ENCODE measurements at places on chromosomes 3 and 15.

DNA sequence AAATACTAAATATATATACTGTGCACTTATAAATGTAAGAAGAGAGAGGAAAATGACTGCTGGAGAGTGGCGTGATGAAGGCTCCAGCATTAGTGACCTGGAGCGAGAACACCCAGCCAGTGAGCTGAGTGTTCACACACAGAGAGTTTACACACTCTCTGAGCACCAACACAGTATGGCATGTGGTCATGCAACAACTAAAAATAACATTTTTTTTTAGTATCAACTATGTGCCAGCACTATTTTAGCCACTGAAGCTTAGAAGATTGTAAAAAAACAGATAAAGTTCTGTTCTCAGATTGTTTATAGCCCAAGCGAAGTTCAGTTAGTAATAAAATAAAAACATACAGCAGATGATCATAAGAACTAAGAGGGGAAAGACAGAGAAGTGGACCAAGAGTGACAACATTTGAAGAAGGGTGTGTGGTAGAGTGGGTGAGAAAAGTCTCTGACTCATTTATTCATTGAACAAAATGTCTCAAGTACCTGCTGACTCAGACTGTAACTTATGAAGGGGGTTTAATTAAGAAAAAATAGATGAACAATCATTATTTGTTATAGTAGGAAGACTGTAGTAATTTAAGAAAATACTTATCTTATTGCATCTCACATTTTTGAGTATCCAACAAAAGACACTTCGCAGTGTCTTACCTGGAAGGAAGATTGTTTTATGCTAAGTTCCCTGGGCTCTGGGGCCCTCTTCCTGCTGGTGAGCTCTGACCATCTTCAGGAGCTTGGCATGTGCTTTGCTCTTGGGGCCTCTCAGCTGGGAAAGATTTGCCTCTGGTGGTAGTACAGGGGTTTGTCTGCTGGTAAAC is 43.8 kb downstream of the GAP43 start:
- DNase-seq, result peak; percentile 70

DNA sequence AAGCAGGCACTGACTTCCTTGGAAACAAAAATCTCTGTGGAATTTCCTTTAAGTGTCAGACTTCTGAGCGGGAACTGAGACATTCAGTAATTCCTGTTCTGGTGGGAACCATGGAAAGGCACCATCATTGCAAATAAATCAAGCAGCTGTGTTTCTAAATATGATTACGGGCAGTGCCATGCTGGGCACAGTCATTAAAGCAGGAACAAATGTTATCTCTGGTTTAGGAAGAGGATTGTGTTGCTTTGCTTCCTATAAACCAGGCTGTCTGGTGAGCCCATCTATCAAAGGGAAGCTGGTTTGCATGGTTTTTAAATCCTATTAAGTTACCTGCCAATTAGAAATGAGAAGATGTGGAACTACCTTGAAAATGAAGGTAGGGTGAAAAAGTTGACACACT is 86.7 kb downstream of the EBLN2 start:
- DNase-seq, result no peak

- DNase-seq, result peak; percentile 26
These were observed 203.2 kb upstream of the PPP2R3A start for GRCh38 chr3:135762188-135762856.

DNA sequence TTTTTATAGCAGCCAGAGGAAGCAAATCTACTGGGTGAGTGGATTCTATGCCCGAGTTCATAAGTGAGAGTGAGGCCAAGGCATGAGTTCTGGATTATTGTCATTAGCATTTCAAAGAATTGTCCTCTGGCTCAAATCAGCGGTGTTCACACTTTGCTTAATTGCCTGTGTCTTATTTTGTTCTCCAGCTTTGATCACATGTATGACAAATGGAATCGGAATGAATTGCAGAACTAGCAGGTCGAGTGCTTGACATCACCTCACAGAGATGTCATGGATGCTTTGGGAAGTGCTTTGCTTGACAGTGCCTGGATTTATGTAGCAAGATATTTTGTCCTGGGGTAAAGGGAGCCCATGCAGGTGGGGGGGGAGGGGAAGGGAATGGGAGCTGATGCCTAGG is 68.0 kb downstream of the SH3GL3 start:
- DNase-seq, result no peak

GRCh38 chr3:157471064-157471463 is 32.2 kb downstream of the VEPH1 start:
- no peak for DNase-seq

DNA sequence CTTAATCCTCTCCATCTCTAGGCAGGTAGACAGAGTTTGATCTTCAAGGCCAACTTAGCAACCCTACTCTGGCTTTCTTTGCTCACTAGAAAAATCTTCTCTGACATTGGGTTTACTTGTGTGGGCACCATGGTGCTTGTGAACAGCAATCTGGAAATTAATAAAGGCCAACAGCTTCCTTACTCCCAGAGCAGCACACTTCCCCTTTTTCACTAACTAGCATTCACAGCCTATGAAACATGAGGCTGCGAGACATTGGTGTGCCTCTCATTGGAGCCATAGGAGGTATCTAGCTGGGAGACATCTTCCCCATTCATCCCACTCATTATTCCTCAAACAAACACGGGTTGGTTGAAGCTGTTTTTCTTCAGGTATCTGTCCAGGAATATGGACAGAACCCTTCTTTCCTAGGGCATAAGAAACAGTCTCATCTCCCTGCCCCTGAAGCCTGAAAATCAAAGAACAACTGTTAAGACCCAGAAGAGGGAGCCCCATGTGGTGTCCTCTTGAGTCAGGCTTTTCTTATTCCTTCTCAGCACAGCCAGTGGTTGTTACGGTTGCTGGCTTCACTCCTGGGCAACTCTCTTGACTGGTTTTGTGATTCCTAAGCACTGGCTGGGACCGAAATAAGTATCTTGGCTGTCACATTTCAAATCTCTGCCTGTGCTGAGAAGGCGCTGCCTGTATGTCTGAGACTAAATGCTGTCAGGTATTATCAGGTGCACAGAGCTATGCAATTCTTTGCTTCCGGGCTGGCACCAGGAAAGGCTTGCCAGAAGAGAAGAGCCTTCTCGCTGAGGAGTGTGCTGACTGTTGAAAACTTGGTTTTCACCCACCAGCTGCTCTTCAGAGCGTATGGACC is 194.4 kb downstream of the FEZF2 start:
- DNase-seq, result no peak

DNA sequence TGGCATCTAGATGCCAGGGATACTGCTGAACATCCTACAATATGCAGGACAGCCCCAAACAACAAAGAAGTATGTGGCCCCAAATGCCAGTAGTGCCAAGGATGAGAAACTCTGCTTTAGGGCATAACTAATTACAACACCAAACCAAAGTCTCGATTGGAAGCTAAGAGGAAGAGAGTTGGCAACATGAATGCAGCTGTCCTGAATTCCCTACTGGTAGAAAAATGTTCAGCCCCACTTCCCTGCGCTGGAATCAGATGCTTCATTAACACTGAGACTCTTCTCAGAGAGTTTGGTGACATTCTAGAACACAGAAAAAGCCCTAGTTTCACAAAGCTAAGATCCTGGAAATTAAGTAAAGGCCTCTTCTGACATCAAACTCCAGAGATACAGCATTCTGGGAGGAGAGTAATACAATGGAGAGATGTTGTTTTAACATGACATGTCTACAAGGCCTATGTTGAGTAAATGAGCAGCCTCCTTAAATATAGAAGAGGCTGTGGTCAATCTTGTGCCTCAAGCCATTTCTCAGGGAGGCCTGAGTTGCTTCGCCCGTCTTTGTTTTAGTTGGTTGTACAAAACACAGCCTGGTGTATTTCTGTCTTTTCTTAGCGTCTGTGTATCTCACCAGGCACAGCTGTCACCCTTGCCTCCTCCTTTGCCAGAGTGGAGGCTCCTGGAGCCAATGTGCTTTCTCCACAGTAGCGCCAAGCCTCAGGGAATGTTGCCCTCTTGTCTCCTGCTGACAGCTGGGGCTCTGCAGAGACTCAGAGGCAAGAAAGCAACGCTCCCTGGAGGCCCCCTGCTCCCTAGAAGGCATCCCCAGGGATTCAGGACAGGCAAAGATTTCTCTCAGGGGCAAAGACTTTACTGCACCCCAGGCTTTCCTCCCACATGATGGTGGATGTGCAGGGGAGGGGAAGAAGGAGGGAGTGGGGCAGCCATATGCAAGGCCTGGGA is 25.1 kb upstream of the CTNNB1 start:
- peak; percentile 66 for DNase-seq

DNA sequence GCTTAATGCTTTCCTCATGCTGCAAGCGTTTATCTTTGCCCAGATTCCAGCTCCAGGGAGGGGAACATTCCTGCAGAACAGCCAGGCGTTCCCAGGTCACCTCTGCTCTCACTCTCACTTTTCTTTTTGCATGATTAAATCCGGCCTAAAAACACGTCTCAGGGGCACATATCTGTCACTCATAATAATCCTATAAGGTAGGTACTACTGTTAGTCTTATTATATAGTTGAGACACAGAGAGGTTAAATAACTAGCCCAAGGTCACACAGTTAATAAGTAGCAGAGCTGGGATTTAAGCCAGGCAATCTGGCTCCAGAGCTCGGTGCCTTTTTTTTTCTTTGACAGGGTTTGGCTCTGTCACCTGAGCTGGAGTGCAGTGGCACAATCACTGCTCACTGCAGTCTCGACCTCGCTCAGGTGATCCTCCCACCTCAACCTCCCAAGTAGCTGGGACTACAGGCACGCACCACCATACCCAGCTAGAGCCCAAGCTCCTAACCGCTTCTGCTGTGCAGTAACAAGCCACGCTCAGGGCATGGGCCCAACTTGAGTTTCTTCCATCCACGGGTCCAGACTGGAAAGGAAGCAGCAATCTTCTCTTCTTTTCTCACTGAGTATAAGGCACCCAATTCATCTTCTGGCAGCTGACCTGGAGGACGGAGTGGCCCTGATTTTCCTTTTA is 96.5 kb downstream of the LIPC start:
- no peak for DNase-seq

DNA sequence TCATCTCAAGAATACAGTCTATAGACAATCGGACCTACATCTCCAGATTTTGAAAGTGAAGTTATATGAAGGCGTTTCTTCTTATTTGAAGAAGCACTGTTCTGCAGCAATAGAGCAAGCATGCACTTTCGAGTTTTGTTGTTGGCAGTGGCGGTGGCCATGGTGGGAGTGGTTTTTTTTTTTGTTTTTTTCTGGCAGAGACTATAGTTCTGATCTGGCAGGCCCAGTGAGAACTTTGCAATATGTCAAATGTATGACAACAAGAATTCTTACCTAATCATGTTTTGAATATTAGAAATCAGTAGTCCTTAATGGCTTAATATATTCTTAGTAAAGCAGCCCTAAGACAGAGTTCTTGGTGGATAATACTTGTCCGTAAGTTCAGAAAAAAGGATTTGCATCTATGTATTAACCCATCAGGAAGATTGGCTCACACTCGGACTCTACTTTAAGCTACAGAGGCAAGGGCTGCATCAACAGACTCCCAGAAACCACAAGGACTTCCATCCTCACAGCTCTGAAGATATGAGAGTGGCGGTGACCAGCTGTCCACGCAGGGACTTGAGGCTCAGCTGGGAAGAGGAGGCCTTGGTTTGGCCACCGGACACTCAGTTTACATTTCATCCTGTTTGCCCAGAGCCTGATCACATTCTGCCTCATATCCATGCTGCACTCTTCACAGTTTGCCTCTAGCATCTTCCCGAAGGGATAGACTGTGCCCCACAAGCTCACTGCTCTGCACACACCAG is 124.1 kb upstream of the THBS1 start:
- no peak for DNase-seq

DNA sequence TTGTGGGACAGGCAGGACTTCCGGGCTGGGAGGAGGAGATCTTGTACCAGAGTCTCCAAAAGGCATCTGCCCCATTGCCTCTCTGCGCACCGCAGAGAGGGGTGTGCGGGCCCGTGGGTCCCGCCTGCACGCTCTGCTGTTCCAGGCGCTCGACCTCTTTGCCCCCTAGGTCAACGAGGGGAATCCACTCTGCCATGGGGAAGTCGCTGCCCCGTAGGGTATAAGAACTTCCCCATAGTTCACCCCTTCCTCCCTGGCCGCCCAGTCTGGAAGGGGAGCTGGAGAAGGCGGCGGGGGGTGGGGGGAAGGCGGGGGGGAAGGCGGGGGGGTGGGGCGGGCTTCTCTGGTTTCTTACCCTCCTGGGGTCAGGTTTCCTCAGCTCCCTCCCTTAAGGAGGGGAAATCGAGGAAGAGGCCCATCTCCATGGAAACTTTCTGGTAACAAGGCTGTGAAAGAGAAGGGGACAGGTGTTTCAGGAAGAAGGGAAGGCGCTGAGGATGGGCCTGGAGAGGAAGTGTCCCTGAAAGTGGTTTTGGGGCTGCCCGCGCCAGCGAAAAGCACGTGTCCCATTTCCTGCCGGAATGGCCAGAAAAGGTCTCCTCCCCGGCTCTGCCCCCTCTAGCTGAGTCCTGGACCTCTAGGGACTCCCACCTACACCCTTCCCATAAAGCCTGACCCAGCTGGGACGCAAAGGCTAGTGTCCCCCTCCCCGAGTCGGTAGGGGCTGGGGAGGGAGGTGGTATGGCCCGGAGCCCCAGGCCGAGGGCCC is 27.5 kb downstream of the NR1I2 start:
- DNase-seq, result no peak

- DNase-seq, result peak; percentile 41
These were observed 608.4 kb downstream of the CADM2 start for GRCh38 chr3:85567071-85567676.

DNA sequence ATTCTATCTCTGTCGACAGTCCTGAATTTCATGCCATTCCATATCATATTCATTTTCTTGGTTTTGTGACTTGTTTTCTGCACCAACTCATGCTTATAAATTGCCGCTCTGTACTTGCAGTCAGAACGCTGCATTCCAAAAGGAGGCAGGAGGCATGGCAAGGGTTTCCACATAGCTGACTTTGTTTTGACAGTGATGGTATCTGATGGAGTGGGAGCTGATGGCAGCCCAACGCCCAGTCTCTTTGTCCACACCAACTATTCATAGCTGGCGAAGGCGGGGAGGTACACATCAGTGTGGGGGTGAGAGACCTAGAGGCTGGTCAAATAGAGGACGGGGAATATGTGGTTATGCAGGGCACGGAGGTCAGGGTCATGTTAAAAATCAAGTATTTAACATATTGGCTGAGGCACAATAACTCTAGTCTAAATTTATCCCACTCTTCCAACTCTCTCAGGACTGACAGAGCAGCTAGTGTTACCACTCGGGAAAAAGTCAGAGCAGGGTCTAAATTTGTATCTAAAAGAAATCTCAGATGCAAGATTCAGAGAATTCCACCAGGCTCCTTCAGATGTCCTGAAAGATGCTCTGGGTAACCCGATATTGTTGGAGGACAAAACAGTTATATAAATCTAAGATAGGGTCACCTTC is 67.8 kb upstream of the ATP13A3 start:
- DNase-seq, result no peak

DNA sequence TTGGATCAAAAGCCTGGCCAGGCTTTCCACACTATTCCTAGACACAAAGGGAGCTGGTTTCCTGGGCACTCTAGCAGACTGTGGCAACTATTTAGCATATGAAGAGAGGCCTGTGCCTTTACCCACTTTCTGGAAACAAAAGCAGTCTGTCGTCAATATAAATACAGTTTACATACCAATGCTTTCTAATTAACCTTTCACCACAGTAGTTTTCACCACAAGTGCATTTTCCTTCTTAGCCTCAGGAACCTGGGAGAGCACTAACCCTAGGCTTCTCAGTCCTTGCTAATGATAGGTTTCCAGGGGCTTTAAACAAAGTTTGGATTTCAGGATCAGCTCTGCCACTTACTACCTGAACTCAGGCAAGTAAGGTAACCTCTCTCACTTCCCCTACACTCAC is 499.1 kb downstream of the MAGI1 start:
- no peak for DNase-seq

- DNase-seq, result no peak
These were observed 29.5 kb downstream of the RBM5 start for GRCh38 chr3:50118237-50118636.

All from LHCN-M2 (cell line).